Stimulated activated CD4-positive, alpha-beta T cell treated with anti-CD3 and anti-CD28 coated beads, TNF-alpha, amount 100 ng/mL, for 24 hours (primary cell): ENCODE measurements at places on chromosomes 1 and 21.

DNA sequence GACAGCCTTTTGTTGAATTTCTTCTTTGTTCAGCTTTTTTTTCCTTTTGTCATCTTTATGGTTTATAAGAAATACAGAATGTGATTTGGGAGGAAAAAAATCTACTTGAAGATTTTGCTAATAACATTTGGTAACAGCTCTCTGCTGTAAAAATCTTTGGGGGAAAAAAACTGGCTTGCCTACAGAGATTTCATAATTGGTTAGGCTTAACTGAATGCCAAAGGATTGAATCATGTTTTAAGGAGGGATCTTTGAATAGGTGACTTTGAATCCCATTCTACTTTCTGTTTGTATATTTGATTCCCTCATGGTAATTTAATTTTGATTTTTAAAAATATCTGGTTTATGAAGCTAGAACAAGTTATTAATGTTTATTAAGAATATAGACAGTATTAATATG, 3.2 kb downstream of the BTF3L4 start:
- DNase-seq = no peak

DNA sequence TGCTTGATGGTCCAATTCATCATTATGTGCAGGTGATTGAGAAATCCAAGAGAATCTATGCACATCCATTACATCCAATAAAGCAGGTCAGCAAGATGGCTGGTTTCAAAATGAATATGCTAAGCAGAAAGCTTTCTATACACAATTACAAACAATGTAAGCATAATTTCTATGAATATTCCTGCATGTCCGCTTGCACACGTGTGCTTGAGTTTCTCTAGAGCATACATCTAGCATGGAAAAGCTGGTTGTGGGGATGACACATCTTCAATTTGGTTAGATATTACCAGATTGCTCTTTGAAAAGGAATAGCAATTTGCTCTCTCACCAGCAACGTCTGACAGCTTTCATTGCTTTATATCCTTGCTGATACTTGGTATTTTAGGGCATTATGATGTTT, 160.4 kb upstream of the HMGB4 start:
- DNase-seq = no peak

GRCh38 chr1:167404161-167404888, 114.0 kb downstream of the CD247 start:
- no peak for DNase-seq

GRCh38 chr1:174872615-174873058, 127.1 kb upstream of the CACYBP start:
- no peak for DNase-seq

- no peak for DNase-seq
Observed at GRCh38 chr1:197213193-197213592, 54.9 kb upstream of the CRB1 start.
